ENCODE measurements at places on chromosomes 5 and 9.

DNA sequence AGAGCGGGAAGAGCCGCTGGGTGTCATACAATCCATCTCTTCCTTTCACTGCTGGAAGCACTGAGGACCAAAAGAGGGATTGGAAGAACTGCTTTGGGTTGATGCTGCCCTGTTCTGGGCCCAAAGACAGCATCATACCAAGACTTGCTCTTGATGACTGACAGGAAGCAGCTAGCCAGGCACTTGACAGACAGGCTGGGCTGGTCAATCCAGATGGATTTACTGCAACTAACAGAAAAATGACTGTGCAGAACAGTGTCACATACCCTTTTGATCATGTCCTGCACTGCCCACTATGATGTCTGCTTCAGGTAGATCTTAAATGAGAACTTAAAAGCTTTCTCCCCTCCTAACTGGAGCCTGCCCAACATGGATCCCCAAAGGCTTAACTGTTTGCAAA, 157.6 kb downstream of the CRB2 start:
- DNase-seq, result no peak

GRCh38 chr5:55226027-55226933, 835 bp downstream of the MCIDAS start:
- DNase-seq, result no peak

DNA sequence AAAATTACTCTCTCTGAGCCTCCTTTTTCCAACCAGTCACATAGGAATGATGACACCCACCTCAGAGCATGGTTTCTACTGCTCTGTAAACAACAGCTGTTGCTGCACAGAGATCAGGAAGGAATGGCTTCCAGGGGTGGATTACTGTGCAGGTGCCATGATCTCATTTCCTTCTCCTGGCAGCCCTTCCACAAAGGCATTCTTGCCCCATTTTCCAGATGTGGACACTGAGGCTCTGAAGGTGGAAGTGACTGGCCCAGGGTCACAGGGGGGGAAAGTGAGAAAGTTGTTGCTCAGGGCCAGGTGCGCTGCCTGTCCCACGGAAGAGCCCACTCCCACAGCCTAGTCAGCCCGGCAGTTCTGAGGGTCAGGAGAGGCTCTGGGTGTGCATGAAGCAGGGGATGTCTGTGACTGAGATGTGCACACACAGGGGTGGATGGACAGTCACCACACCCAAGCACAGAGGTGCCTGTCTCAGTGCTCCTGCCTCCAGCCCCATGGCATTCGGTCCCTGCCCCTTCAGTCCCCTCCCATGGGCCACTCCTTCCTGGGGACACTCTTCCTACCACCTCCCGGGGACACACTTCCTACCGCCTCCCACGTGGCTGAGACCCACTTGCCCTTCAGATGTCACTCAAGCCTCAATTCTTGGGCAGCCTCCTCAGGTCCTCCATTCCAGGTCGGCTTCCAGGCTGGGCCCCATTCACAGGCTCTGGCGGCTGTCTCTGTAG, 17.0 kb downstream of the FGFR4 start:
- DNase-seq, result no peak

DNA sequence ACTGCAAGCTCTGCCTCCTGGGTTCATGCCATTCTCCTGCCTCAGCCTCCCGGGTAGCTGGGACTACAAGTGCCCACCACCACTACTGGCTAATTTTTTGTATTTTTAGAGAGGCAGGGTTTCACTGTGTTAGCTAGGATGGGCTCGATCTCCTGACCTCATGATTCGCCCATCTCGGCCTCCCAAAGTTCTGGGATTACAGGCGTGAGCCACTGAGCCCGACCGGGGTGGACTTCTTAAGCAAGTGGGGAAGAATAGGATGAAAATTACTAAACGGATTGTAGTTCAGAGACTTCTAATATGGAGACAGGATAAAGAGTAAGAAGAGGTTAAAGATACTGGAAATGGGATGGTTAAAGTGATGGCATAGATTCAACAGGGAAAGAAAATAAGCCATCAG, 132.3 kb upstream of the IRX2 start:
- no peak for DNase-seq

GRCh38 chr9:121598167-121598964, 53.1 kb upstream of the DAB2IP start:
- DNase-seq, result peak; percentile 81

GRCh38 chr9:93258818-93259489, 75.0 kb downstream of the WNK2 start:
- no peak for DNase-seq

All from fibroblast of lung (primary cell).